Cortex of kidney (tissue), 1 donor: ENCODE measurements at places on chromosomes 6 and 20.

GRCh38 chr20:6468423-6469116 is 298.9 kb upstream of the BMP2 start:
- no peak for DNase-seq

- no peak for DNase-seq
These were observed 215.2 kb downstream of the TMEM242 start for GRCh38 chr6:157107915-157108651.

- DNase-seq = no peak
These were observed 512 bp downstream of the TAP1 start for GRCh38 chr6:32852844-32853540.

DNA sequence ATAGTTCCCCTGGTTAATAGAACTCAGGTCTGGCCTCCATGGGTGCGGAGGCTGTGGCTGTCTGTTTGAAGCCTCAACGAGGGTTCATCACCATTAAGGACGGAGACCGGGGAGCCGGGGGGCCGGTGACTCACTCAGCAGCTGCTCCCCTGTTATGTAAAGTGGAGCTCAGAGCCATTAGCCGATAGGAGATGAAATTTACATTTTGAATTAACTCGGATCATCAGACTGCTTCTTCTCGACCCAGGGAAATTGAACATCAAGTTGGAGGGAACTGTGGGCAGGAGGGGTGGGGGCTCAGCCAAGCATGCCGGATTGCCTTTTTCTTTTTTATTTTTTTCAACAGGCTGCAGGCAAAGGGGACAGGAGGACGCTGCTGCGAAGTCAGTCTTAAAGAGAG is 12.3 kb downstream of the PCK1 start:
- DNase-seq = no peak

GRCh38 chr6:43940071-43940392 is 170.0 kb downstream of the VEGFA start:
- no peak for DNase-seq

GRCh38 chr6:112485827-112486212 is 138.7 kb downstream of the RFPL4B start:
- DNase-seq = no peak

DNA sequence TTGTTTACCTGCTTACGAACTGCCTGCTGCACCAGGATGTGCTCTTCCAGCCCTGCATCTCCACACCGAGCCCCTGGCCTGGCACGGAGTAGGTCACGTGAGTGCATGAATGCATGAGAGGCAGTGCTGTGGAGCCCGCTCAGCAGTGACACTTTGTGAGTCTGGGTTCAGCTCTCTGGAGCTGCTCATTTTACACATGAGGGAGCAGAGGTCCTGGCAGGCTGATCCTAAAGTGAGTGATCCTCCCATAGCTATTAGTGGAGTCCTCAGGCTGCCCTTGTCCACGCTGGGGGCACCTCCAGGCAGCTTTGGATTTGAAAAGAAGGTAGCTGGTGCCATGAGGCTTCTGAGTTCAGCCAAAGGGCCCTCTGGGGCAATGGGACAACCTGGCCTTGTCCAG is 64.2 kb downstream of the EDN3 start:
- no peak for DNase-seq

GRCh38 chr20:23159947-23160318 is 73.8 kb upstream of the CD93 start:
- DNase-seq = no peak

DNA sequence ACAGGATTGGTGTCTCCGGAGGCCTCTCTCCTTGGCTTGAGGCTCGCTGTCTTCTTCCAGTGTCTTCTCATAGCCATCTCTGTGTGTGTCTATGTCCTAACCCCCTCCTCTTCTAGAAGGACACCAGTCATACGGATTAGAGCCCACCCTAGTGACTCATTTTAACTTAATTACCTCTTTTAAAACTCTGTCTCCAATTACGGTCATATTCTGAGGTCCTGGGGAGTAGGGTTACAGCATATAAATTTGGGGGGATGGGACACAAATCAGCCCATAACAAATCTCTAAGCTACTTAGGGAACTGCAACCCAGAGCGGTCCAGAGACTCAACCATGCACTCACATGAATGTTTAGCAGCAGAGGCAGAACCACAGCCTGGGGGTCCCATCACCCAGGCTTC is 56.1 kb upstream of the SASH1 start:
- no peak for DNase-seq

- no peak for DNase-seq
These were observed 29.6 kb downstream of the NPEPL1 start for GRCh38 chr20:58721951-58722778.

DNA sequence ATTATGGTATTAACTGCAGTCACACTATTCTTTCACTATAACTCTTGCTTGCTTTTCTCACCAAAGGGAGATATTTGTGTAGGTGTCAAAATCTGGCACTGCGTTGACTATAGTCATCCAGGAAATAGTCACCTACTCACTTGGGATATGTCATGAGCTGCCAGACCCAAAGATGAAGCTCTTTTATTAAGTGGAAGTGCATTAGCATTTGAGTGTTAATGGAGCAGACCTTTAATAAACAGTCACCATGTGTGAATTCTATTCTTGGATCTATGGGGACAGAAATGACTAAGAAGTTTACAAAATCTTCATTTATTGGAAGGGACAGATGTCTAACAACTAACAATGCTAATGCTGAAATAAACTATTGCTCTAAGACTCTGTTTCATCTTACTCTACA is 130.1 kb upstream of the NEDD9 start:
- no peak for DNase-seq
